ENCODE measurements at places on chromosomes 16 and 17. TPM values are rescaled to one million over a fixed set of nuclear protein-coding genes. Genes with fewer than 3 reads are reported as not detected.

GRCh38 chr17:29043539-29044145 is 701 bp downstream of the PIPOX start:
- DNase-seq, result no peak
- H3K27me3 ChIP-seq, result no peaks in the 10 kb centered on the region
- no peaks in the 10 kb centered on the region for H3K4me1 ChIP-seq
- peak overlapping the region; percentile 80 for H3K27ac ChIP-seq

DNA sequence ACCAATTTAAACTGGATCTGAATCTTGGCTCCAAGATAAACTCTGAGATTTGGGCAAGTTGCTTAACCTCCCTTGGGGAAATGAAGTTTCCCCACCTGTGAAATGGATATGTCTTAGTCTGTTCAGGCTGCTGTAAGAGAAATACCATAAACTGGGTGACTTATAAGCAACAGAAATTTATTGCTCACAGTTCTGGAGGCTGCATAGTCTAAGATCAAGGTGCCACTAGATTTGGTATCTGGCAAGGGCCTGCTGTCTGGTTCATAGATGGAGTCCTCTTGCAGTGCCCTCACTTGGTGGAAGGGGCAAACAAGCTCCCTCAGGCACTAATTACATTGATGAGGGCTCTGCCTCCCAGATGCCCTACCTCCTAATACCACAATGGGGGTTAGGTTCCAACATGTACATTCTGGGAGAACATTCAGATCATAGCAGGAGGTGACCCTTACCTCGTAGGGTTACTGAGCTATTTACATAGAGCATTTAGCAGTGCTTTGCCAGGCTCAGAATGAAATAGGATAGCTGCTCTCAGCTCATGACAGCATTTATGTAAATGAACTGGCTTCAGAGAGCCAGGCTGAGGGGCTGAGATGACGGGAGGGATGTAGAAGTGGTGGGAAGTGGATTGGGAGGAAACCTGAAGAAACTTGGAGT is 83.9 kb downstream of the SPECC1 start:
- H3K27me3 ChIP-seq, result no peaks in the 10 kb centered on the region
- H3K27ac ChIP-seq, result no peak overlapping the region
- H3K4me3 ChIP-seq, result no peak overlapping the region

GRCh38 chr17:10802496-10803284 is 1.2 kb downstream of the TMEM238L start:
- H3K27ac ChIP-seq, result no peak overlapping the region
- no peaks in the 10 kb centered on the region for H3K36me3 ChIP-seq
- DNase-seq, result no peak
- H3K27me3 ChIP-seq, result no peaks in the 10 kb centered on the region
- peaks cover 20% of the 10 kb centered on the region for H3K4me1 ChIP-seq

DNA sequence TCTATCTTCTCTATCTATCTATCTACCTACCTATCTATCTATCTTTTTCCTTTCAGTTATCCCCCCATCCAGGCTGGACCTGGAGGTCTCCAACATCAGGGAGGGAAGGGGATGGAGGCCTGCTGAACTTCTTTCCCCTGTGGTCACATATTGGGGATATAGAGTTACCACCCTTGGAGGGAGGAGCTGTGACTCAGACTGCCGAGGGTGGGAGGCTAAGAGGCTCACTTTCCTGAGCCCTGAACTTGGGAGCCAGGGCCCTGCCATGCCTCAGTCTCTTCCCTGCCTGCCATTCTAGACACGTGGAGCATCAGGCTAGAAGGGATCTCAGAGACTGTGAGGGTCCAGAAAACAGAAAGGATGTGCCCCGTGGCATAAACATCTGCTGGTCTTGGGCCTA is 8.4 kb downstream of the LRRC3C start:
- no peaks in the 10 kb centered on the region for H3K27me3 ChIP-seq
- peaks cover 10% of the 10 kb centered on the region for H3K4me1 ChIP-seq
- H3K36me3 ChIP-seq, result no peaks in the 10 kb centered on the region
- no peak overlapping the region for H3K4me3 ChIP-seq
- H3K27ac ChIP-seq, result no peak overlapping the region

DNA sequence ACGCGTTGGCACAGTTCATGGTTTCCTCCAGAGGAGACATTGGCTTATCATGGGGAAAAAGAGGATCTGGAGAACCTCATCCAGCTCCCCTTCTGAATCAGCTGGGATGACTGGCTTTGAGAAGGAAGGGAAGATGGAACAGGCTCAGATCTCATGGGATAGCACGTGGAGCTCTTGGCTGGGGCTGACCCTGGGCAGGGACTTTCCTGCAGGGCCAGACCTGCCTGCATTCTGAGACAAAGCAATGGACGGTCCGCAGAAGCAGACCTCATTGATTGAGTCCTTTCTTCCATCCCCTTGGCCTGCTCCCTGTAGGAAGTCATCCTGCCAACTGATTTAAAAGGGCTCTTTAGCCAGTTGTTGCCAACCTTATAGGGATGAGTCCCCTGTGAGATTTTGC is 26.2 kb downstream of the PLCD3 start:
- H3K36me3 ChIP-seq, result peaks cover 56% of the 10 kb centered on the region
- no peak for DNase-seq
- H3K27me3 ChIP-seq, result no peaks in the 10 kb centered on the region
- H3K4me3 ChIP-seq, result no peak overlapping the region

- H3K27ac ChIP-seq, result no peak overlapping the region
- no peaks in the 10 kb centered on the region for H3K36me3 ChIP-seq
- no peak for DNase-seq
- H3K27me3 ChIP-seq, result no peaks in the 10 kb centered on the region
- no peaks in the 10 kb centered on the region for H3K4me1 ChIP-seq
- no peak overlapping the region for H3K4me3 ChIP-seq
Observed at GRCh38 chr16:87586201-87586782, 16.0 kb upstream of the JPH3 start.

DNA sequence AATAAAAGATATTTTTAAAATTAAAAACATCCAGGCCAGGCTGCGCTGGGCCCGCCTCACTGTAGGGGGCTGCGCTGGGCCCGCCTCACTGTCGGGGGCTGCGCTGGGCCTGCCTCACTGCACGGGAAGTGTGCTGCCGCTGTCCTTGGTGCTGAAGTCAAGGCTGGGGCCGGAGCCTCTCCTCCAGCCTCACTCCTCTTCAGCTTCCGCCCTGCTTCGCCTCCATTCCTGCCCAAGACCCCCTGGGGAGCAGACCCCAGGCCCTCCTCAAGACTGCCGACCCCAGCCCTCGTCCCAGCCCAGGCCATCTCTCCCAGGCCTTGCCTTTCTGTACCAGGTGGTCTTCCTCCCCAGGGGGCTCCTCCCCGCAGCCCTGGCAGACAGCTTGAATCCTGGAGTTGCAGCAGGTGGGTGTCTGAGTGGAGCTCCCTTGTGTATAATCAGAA is 26.2 kb downstream of the ENDOV start:
- H3K4me3 ChIP-seq, result no peak overlapping the region
- H3K36me3 ChIP-seq, result no peaks in the 10 kb centered on the region
- no peaks in the 10 kb centered on the region for H3K4me1 ChIP-seq
- no peak for DNase-seq
- H3K27me3 ChIP-seq, result no peaks in the 10 kb centered on the region

GRCh38 chr16:19307587-19308241 is 22.2 kb downstream of the CLEC19A start:
- no peaks in the 10 kb centered on the region for H3K4me1 ChIP-seq
- no peak overlapping the region for H3K27ac ChIP-seq
- no peaks in the 10 kb centered on the region for H3K36me3 ChIP-seq
- H3K4me3 ChIP-seq, result no peak overlapping the region

DNA sequence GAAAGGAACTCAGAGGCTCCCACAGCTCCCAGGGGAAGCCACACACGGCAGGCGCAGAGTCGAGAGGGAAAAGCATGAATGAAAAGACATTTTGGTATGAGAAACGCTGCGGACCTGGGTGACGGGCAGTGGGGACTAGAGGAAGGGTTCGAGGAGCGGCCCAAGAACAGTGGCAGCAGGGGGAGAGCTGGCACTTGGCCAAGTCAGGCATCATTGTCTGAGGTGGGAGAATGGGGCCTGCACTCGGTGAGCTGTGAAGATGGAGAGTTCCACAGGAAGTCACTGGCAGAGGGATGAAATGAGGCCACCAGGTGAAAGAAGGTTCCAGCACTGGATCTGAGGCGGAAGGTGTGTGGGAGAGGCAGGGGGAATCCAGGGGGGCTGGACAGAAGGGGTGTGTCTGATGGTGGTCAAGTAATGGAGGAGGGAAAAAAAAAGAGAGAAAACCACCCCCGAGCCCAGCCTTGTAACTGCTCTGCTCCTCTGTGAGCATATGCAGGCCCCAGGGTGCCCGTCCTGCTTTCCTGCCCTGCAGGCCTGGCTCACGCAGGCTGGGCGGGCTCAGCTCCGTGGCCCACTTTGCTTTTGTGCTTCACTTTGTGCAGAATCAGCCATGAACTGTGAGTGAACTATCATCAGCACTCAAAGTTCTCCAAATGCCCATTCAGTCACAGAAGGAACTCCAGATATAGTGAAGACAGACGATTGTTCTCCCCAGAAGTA is 31.8 kb downstream of the TMEM204 start:
- H3K4me3 ChIP-seq, result no peak overlapping the region
- H3K27ac ChIP-seq, result no peak overlapping the region
- no peaks in the 10 kb centered on the region for H3K4me1 ChIP-seq
- DNase-seq, result no peak
- no peaks in the 10 kb centered on the region for H3K36me3 ChIP-seq

DNA sequence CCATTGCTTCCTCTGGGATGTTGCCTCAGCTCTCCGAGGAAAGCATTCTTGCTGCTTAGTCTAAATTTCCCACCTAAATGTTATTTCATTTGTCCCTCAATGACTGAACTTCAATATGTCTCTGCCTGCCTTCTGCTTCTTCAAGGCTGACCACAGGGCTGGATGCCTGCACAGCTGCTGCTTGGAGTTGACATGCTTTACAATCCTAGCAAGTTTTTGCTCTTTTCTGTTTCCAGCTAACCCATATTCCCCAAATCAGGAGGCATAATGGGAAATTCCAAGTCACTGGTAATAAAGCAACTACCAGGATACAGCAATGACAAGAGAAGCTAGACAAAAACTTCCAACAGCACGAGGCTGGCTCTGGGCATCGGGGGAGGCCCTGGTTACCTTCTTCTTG is 48.9 kb downstream of the GTF3C1 start:
- H3K4me1 ChIP-seq, result no peaks in the 10 kb centered on the region
- DNase-seq, result no peak
- no peaks in the 10 kb centered on the region for H3K27me3 ChIP-seq
- H3K27ac ChIP-seq, result no peak overlapping the region

GRCh38 chr17:74524653-74525464 is 6.4 kb downstream of the CD300LB start:
- no peak overlapping the region for H3K4me3 ChIP-seq
- no peaks in the 10 kb centered on the region for H3K4me1 ChIP-seq
- H3K36me3 ChIP-seq, result no peaks in the 10 kb centered on the region
- DNase-seq, result no peak
- H3K27ac ChIP-seq, result no peak overlapping the region
- no peaks in the 10 kb centered on the region for H3K27me3 ChIP-seq

RHBDF2 gene
- 9.7 TPM for total RNA-seq

C17orf67 gene
- total RNA-seq, result 1.1 TPM

ZNF423 gene
- total RNA-seq, result 0.70 TPM

AGRP gene
- total RNA-seq, result not detected

KRT33B gene
- not detected for total RNA-seq
